Stimulated activated CD4-positive, alpha-beta T cell treated with anti-CD3 and anti-CD28 coated beads, Interleukin-1b, Interleukin-23, amount 100 ng/mL, for 1 hour (primary cell): ENCODE measurements at places on chromosomes 1 and 21.

DNA sequence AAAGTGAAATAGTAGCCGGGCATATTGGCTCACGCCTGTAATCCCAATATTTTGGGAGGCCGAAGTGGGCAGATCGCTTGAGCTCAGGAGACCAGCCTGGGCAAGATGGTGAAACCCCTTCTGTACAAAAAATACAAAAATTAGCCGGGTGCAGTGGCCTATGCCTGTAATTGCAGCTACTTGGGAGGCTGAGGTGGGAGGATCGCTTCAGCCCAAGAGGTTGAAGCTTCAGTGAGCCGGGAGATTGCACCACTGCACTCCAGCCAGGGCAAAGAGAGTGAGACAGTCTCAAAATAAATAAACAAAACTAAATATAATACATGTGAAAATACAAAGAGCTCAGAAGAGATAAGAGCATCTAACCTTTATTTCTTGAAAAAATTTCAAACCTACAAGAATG is 2.3 kb upstream of the MSTO1 start:
- DNase-seq: no peak

DNA sequence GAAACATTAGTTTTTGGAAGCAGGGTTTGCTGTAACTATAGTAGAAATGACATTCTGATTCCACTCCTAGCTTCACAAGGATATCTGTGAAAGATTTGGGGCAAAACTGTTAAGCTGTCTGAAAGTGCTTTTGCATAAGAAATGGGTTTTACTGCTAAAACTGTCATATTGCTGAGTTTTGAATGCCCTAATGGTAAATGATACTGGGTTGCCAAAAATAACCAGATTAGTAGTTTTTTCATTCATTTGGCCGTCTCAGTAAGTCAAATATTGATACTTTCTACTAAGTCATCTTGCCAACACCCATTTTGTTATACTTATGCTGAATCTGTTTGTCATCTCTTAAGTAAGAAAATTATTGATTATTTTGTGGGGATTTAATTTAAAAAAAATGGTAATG is 399 bp upstream of the PTPRC start:
- no peak for DNase-seq

DNA sequence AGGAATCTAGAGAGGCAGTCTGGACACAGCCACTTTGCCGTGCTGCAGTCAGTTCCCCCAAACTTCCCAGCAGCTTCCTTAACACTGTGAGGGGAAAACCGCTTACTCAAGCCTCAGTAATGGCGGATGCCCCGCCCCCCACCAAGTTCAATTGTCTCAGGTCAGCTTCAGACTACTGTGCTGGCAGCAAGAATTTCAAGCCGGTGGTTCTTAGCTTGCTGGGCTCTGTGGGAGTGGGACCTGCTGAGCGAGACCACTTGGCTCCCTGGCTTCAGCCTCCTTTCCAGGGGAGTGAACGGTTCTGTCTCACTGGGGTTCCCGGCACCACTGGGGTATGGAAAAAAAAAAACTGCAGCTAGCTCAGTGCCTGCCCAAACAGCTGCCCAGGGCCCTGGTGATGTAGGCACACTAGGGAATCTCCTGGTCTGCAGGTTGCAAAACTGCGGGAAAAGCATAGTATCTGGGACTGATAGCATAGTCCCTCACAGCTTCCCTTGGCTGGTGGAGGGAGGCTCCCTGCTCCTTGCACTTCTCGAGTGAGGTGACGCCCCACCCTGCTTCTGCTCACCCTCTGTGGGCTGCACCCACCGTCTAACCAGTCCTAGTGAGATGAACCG is 23.7 kb upstream of the HFM1 start:
- DNase-seq: no peak

DNA sequence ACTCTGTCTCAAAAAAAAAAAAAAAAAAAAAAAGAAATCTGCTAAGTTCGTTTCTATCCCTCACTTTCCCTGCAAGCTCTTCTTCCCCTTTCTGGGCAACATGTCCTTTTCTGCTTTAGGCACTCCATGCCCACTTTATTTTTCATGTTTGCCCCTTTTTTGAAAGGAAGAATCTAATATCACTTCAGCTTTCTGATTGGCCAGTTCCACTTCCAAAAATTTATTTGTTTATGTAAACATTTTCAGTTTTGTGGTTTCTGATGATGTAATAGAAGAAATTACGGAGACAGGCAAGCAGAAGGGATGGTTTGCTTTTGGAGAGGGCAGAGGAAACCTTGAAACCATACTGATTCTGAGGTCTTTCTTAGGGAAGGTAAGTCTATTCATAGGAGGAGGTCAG is 15.1 kb downstream of the IFNAR1 start:
- no peak for DNase-seq

DNA sequence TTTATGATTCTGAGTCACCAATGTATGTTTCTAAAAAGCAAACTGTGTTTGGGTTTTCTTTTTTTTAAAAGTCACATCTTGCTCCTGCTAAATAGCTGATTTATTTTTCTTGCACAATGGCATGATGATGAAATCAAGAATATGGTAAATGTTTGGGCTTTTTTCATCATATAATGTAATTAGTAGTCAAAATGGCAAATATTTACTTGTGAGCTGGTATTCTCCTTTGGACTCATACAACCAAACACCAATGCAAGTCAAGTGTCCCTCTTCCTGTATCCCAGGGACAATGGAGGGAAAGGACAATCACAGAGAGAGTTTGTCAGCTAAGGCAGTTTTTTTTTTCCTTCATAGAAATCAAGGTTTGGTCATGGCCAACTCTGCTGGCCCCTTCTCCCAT is 94.6 kb upstream of the RALGPS2 start:
- DNase-seq: no peak

GRCh38 chr1:107048241-107048640 is 8.2 kb upstream of the PRMT6 start:
- no peak for DNase-seq

DNA sequence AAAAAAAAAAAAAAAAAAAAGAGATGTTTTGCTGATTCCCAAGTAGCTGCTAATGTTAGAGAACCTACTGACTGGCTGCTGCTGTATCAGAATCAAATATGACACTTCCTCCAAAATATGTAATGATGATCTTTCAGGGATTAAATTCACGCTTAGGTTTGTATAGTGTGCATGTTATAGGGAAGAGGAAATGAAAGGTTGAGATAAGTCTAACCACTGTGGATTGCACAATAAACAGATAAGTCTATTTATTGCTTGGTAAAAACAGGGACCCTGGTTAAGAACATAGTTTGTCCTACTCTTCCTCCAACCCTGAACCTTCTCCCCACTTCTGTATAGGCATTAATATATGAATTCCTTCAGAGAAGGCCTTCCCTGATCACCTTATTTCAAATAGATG is 13.2 kb downstream of the RC3H1 start:
- DNase-seq: no peak

GRCh38 chr1:230308039-230308438 is 118.1 kb downstream of the PGBD5 start:
- DNase-seq: no peak

- DNase-seq: no peak
Observed at GRCh38 chr1:87202922-87203655, 125.6 kb upstream of the LMO4 start.

DNA sequence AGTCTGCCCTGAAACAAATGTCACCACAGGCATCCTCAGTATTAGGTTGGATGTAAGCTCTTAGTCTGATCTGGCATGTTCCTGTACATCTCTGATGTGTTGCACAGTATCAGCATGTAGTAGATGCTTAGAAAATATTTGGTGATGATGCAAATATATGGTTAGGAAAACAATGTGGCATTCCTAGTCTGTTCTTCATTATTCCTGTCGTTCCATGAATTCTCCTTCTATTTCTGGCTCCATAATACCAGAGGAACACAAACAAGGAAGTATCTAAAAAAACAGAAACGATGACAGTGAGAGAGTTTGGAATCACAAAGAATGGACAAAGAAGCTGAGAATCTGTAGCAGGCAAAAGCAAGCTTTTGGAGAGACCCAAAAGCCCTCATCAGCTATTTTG is 236.6 kb downstream of the HHAT start:
- no peak for DNase-seq

GRCh38 chr21:38850277-38850951 is 44.7 kb downstream of the ETS2 start:
- DNase-seq: no peak

DNA sequence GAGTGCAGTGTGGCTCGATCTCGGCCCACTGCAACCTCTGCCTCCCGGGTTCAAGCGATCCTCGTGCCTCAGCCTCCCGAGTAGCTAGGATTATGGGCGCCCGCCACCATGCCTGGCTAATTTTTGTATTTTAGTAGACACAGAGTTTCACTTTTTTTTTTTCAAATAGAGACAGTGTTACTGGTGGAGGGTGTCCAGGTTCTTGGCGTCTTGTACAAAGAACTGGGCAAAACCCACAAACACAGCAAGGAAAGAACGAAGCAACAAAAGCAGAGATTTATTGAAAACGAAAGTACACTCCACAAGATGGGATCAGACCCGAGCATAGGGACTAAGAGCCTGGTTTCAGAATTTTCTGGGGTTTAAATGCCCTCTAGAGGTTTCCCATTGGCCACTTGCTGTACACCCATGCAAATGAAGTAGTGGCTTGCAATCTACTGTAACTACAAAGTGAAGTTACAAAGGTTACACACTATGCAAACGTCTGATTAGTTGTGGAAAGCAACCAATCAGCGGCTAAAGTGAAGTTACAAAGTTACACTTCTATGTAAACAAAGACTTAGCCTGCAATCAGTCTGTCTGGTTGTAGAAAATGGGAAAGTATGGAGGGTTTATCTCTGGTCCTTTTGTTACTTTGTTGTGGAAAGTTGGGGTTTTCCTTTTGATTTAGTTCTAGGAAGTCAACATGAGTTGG is 199.1 kb downstream of the DYRK1A start:
- no peak for DNase-seq

DNA sequence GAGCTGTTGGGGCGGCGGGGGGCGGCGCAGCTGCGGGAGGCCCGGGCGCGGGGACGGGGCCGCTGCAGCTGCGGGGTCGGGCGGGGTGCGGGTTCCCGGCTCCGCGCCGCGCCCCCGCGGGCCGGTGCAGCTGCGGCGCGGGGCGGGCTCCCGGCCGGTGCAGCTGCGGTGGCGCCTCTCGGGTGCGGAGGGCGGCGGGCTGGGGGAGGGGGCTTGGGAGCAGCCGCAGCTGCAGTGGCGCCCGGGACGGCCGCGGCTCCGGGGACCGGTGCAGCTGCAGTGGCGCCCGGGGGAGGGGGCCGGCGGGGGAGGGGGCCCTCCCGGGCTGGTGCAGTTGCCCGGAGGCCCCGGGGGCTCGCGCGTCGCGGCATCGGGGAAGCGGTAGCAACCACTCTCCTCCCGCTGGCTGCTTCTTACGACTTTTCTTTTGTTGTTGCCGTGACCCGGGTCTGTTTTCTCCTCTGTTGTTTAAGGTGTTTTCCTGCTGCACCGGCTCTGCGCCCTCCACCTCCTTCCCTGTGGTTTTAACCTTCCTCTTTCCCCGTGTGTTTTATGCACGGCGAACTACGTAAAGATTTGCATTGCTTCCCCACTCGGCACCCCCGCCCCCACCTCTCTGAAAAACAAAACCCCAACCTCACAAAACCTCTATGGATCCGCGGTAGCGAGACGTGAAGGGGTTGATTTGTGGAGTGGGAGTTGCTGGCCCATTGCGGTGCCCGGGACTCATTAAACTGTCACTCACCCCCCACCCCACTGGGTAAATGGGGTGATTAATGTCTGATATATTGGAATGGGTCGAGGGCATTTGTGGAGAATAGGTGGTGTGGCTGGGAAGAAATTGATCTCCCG is 1.7 kb upstream of the ZBTB18 start:
- DNase-seq: no peak

- no peak for DNase-seq
Observed at GRCh38 chr1:94862718-94863117, 42.6 kb downstream of the SLC44A3 start.

GRCh38 chr1:221227872-221228337 is 348.7 kb downstream of the HLX start:
- no peak for DNase-seq

DNA sequence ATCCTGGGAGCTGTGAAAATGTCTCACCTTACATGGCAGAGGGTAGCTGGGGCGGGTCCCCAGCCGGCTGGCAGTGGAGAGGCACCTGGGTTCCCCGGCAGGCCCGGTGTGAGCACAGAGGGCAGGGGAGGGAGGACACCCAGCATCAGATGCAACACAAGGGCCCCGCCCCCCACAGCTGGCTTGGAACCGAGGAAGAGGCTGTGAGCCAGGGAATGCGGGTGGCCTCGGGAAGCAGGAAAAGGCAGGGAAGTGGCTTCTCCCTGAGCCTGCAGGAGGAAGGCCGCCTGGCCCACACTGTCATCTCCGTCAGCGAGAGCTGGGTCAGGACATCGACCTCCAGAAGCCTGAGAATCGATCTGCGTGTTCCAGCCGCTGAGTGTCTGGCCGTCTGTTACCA is 87.3 kb downstream of the SIK1 start:
- DNase-seq: no peak

GRCh38 chr1:94753171-94753972 is 66.8 kb upstream of the SLC44A3 start:
- no peak for DNase-seq

DNA sequence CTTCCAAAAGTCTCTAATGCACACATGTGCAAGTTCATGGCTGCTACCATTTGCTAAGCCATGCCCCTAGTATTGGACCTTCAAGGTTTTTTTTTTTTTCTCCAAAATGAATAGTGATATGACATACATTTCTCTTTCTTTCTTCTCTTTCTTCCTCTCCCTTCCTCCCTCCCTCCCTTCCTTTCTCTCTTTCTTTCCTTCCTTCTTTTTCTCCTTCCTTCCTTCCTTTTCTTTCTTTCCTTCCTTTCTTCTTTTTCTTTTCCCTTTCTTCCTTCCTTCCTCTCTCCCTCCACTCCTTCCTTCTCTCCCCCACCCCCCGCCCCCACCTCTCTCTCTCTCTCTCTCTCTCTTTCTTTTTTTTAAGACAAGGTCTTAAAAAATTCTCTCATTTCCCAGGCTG is 3.4 kb upstream of the RNF187 start:
- DNase-seq: no peak

GRCh38 chr1:43274804-43275180 is 5.0 kb downstream of the TMEM125 start:
- DNase-seq: no peak

DNA sequence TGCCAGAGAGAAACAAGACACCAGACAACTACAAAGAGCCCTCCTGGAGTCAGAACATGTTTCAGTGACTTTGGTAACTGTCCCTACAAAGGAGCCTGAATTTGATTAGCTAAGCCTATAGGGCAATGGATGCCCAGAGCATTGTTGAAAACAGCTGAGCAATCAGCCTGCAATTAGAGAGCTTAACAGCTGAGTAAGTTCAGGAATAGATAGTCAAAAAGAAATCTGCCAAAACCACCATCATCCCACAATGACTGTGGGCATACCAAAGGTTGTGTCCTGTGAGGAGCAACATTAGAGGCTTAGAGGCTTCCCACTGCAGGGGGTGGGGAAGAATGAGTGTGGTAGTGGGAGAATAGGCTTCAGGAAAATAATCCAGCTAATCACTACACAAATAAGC is 32.1 kb downstream of the SH3BP5L start:
- no peak for DNase-seq

- no peak for DNase-seq
Observed at GRCh38 chr21:41170859-41171609, 3.1 kb downstream of the BACE2 start.

DNA sequence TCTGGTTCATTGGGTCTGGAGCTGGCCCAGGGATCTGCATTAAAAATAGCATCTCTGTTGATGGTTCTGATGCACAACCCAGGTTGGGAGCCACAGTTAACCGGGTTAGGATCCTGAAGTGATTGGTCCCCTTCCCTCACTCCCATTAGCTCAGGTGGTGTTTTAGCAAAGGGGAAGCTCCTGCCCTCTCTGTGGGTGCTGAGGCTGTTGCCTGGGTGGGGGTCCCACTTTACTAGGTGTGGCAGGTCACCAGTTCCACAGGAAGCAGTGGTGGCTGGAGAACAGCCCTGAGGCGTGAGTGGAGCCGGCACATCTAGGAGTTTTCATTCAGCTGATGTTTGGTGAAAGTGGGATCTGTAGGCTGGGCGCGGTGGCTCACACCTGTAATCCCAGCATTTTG is 86.5 kb downstream of the MAN1C1 start:
- no peak for DNase-seq
